Natural killer cell treated with Interleukin-12 subunit alpha and Interleukin-12 subunit beta and Interleukin-15 and Interleukin-18, amount 100 ng/mL, for 72 hours (primary cell): ENCODE measurements at places on chromosomes 2 and 18.

DNA sequence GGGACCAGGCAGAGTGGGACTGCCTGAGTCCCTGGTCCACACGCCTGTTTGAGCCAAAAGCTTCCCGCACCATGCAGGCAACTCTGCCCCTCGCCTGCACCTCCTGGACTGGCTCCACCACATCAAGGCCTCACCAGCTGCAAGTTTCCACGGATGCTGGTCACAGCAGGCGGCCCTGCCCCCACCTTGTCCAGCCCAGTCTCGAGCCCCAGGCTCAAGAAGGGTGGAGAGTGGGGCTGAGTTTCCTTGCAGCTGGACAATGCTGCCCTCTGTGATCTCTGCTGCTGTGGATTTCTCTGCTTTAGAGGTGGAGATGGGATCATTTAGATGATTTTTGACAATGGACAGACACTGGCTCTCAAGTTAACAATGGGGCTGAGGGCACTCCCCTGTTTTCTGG is 74.9 kb downstream of the MTCL1 start:
- no peak for DNase-seq

DNA sequence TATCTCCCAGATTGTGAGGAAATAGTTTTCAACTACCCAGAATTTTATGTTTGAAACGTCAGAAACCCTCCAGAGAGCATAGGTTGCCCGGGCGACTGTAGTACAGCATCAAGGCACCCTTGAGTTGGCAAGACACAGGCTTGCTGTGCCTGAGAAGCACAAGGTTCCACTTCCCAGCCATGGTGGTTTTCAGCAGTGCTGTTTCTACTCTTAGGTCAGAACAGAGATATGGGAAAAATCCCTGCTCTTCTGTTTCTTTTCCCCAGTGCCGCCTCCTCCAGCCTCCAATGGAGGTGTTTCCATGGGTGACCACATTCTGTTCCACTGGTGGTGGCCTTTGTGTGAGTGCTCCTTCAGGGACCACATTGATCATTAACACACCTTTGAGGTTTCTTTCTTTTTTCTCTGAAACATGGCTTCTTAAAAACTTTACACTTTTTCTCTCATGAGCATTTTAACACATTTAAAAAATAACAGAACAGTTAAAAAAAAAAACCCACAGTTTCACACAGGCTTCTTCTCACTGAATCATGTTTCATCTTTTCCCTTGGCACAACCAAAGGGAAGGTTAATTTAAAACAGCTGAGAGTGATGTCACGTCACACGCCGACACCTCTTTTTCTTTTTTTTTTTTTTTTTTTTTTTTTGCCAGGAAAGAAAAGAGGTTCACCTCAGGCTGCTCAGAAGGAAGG is 229.3 kb upstream of the HDAC4 start:
- DNase-seq: no peak

DNA sequence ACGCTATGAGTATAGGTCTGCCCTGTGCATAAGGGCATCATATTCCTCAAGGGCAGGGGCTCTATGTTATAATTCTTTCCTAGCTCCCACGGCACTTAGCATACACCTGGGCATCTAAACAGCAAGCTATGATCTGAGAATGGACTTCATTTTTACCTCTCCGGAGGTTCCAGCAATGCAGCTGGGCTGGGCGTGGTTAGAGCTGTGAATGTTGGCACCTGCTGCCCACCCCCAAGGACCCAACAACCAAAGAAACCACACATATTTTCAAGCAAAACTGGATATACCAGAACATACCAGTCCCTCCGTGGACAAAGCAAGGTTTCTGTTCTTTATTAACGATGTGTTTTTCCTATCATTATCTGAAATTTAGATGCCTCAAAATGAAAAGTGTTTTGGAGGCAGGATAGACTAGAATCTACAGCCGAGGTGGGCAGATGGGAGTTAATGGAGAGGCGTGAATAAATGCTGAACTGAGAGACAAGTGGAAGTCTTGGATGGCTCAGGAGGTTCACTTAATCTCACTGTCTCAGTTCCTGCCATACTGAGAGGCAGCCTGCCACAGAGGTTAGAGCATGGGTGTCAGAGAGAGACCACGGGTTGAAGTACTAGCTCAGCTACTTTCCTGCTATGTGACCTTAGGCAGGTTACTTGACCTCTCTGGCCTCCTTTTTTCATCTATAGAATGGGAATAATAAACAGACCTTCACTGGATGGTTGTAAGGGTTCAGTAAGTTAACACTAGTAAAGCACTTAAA is 186.6 kb upstream of the SMAD2 start:
- peak; percentile 15 for DNase-seq

DNA sequence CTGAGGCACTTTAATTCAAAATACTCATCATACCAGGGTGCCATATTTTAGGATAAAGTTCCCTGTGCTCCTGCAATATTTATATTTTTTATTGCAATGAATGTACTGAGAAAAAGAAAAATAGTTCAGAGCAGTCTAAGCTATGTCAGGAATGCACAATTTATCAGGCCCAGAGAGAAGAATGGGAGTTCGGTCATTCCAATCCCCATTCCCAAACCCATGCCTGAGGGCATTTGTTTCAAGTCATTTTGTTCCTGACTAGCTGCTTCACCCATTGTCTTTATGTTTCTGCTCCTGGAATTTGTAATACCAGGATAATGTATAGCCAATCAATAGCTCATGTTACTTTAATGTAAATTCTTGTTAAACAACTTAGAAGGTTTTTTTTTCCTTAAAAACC is 24.4 kb upstream of the FTCDNL1 start:
- no peak for DNase-seq

DNA sequence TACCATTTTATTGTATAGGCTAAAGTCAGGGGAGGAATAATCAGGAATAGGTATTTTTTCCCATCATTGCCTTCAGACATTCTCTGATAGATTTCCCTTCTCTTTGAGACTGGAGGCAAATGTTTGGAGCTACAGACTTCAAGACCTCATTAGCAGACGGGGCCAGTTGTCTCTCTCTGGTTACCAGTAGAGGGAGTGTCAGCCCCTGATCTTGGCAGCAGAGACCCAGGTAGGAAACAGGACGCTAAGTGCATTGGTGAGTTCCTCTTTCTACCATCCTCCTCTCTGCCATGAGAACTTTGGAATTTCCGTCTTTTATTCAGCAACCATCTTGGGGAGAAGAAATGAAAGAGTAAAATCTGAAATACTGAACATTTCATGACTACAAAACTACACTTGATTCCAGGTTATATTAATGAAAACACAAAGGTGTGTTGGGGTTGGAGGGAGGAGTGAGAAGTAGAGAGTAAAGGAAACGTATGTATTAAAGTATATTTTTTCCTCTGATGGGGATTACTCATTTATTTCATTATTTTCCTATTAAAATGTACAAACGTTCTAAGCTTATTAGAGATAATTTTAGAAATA is 186.2 kb upstream of the GCFC2 start:
- no peak for DNase-seq

GRCh38 chr2:152304836-152305235 is 30.1 kb upstream of the FMNL2 start:
- DNase-seq: no peak

DNA sequence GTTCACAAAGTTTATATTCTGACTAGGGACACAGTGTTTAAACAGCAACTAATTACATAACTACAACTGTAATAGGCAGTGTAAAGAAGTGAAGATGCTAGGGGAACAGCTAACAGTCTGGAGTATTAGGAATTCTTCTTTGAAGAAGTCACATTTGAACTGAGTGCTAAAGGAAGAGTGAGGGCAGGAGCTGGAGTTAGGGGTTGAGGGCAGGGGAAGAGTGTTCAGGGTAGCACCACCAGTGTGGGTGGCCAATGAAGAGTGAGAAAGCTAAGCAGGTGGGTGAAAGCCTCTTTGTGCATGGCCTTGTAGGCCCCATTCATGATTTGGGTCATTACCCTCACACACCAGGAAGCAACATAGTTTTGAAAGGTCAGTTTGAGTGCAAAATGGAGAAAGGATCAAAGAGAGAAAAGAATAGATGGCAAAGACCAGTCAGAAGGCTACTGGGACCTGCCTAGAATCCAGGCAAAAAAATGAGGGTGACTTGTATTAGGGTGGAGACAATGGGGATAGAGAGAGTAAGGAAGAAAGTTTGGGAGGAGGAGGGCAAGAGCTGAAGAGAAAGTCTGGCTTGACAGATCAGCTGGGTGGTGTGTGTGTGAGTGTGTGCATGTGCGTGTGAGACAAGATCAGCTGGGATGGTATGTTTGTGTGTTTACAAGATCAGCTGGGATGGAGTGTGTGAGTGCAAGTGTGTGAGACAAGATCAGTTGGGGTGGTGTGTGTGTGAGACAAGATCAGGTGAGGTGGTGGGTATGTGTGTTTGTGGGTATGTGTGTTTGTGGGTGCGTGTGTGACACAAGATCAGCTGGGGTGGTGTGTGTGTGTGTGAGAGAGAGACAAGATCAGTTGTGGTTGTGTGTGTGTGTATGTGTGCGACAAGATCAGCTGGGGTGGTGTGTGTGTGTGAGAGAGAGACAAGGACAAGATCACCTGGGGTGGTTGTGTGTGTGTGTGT is 43.6 kb upstream of the AGPS start:
- DNase-seq: no peak
